ENCODE measurements at places on chromosomes 5 and 9.
A peak's percentile ranks its signal among the peaks of the same experiment; 100 is the strongest.

DNA sequence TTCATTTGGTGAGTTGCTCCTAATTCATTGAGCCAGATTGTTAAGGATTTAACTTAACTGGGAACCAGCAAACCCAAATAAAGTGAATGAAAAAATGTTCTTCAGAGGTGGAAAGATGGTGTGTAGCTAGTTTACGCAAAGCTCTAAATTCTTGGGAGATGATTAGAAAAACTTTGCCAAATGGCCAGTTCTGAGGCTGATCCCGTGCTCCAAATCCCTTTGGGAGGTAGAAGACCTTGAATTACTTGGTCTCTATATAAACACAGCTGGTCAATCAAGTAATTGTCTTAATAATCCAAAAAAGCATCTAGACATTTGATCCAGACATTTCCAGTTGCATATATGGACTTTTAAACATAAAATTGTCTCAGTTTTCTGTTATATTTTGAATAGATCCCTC, 11.4 kb downstream of the ACTL7B start:
- DNase-seq, result no peak

DNA sequence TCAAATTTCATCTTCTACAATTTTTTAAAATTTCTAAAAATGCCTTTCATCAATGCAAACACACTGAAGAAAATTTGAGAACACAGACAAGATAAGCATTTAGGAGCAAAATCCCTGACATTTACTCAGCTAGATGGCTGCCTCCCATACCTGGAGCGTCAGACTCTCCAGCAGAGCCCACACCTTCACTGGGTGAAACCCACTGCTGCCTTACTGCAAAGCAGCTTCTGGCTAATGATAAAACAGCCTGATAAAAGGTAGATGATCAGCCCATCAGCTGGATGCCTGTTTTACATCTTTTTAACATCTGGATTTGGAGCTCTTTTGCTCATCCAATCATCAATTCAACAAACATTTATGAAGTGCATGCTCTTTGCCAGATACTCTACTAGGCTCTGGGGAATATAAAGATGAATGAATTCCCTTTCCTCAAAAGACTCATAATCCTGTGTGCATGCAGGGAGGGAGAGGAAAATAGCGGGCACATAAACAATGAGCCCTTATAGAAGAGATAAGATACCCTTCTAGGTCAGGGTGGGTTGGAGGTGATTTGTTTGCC, 271.2 kb downstream of the SAXO1 start:
- no peak for DNase-seq

GRCh38 chr5:162593881-162594280, 526.3 kb downstream of the GABRG2 start:
- DNase-seq, result no peak

- DNase-seq, result peak; percentile 42
Observed at GRCh38 chr5:176818391-176819098, 8.2 kb downstream of the UNC5A start.

DNA sequence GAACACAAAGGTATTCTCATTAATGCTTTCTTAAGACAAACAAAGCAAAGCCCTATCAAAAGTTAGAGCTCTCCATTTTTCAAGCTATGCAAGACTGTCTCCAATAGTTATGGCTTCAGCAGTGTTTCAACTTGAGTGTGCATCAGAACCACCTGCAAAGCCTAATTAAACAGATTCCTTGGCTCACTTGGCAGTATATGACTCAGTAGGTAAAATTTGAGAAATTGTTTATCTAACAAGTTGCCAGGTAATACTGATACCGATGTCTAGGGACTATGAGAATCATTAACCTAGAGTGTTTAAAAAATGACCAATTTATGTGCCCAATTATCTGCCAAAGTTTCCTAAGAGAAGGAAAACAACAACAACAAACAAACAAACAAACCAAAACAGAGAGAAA, 60.3 kb upstream of the PARP8 start:
- no peak for DNase-seq

DNA sequence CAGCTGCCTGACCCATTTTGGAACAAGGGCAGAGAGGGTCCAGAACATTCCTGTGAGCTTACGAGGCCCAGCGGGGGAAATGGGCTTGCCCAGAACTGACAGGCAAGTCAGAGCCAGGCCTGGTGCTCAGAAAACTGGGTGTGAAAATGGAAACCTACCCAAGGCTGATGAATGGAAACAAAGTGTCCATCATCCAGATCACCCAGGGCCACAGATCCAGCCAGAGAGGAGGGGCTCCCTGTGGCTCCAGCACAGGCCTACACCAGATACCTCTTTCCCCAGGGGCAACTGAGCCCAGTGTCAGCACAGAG, 3.1 kb downstream of the CLTB start:
- no peak for DNase-seq

- no peak for DNase-seq
Observed at GRCh38 chr9:91896513-91897121, 53.4 kb downstream of the ROR2 start.

GRCh38 chr5:121421646-121422045, 430.0 kb upstream of the FTMT start:
- DNase-seq, result no peak

DNA sequence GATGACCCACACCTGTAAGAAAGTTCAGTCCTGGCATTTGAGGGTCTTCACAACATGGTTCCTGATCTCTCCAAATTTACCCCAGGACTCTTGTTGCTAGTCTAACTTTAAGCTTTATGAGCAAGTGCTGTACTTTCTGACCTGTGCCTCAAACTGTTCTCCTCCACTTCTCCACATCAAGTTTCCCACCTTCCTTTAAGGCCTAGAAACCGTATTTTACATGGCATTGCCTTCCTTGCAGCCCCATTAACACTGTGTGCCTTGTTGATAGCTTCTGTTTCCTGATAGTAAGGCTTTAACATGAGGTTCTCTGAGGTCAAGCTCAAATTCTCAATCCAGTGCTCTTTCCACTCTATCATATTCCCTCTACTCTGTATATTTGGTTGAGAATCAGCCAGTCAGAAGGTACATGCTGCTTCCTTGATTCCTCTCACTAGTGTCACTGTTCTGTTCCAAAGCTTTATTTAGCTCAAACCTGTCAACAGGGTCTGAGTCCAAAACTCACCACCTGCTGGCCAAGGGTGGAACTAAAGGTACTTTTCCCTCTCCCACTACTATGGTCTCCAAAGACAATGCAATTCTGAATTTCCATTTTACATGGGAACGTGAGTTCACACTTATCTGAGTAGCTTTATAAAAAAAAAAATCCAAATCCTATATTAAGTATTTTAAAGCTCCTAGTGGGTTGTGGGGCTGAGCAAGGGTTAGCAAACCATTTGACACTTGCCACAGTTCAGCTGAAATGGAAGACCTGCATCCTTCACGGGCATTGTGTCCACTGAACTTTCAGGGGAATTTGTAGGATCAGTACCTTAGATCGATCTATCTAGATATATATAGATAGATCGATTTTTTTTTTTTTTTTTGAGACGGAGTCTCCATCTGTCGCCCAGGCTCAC, 21.1 kb downstream of the VCP start:
- peak; percentile 15 for DNase-seq

- DNase-seq, result no peak
Observed at GRCh38 chr9:127848756-127849504, 5.5 kb downstream of the ENG start.

- DNase-seq, result no peak
Observed at GRCh38 chr5:81961651-81962440, 10.0 kb upstream of the ATG10 start.

GRCh38 chr9:83477120-83477519, 61.1 kb downstream of the FRMD3 start:
- no peak for DNase-seq

GRCh38 chr9:135695036-135695435, 4.2 kb downstream of the SOHLH1 start:
- DNase-seq, result no peak

DNA sequence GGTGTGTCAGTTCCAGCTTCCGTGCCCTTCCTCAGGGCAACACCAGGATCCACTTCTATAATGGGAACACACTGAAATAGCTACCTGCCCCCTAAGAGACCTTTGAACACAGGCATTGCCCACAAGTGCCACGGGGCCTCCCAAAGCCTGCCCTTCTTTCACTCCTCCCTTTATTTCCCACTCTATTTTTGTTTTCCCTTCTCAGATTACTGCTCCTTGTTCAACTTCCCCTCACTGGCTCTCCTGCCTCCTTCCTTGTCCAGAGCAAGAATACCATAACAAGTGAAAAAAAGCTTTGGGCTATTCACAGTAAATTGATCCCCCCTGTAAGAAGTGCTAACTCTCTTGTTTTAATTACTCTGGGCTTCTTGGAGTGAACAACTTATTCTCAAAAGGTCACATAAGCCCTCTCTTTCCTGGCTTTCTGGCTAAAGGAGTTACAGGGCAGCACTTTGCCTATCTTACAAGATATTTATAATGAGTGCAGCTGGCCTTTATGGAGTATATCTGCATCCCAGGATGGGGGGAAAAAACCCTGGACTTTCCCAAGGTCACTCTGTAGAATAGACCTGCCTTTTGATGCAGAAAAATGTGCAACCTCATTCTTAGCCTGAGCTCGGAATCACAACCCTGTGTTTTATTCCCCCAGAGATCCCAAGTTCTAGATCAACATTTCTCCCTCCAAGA, 11.3 kb downstream of the CTXN3 start:
- no peak for DNase-seq

GRCh38 chr9:4464911-4465513, 25.3 kb upstream of the SLC1A1 start:
- no peak for DNase-seq

GRCh38 chr5:10628601-10629000, 64.7 kb downstream of the ANKRD33B start:
- DNase-seq, result no peak

Measured in CD4-positive, CD25-positive, alpha-beta regulatory T cell (primary cell).